ENCODE measurements at places on chromosomes 7 and 10.

DNA sequence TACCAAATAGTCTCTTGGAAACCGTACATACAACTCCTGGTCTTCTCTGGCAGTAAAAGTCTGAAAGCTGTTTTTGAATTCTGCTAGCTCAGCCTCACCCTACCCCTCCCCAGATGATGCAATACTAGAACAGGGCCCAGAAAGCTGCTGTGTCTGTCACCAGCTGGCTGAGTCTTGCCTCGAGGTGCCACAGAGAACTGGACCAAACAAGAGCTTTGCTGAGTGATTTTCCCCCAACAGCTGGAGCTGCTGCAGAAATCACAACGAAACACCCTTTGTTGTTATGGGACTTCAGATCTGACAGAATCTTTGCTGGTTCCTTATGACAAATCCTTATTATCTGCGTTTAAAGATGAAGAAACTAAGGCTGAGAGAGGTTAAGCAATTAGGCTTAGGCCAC, 134.1 kb downstream of the SPAG6 start:
- DNase-seq: no peak

- DNase-seq: no peak
Measured at GRCh38 chr10:68816796-68817412, 10.4 kb upstream of the STOX1 start.

- no peak for DNase-seq
Measured at GRCh38 chr7:66643395-66643794, 14.7 kb downstream of the KCTD7 start.

DNA sequence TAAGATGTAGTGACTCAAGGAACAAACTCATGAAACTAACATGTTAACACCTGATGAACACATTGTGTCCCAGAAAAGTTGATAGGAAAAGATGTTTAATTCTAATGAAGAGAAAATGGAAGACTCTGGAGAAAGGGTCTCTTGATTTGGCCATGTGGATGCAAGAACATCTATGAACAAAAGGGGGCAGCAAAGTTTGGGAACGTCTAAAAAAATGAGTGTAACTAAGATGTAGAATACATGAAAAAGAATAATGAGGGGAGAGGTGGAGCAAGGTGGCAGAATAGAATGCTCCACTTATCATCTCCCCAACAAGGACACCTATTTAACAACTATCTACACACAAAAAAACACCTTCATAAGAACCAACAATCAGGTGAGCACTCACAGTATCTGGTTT, 805.1 kb downstream of the TNS3 start:
- DNase-seq: no peak

- DNase-seq: no peak
Measured at GRCh38 chr7:2000746-2001321, 231.9 kb downstream of the MAD1L1 start.

DNA sequence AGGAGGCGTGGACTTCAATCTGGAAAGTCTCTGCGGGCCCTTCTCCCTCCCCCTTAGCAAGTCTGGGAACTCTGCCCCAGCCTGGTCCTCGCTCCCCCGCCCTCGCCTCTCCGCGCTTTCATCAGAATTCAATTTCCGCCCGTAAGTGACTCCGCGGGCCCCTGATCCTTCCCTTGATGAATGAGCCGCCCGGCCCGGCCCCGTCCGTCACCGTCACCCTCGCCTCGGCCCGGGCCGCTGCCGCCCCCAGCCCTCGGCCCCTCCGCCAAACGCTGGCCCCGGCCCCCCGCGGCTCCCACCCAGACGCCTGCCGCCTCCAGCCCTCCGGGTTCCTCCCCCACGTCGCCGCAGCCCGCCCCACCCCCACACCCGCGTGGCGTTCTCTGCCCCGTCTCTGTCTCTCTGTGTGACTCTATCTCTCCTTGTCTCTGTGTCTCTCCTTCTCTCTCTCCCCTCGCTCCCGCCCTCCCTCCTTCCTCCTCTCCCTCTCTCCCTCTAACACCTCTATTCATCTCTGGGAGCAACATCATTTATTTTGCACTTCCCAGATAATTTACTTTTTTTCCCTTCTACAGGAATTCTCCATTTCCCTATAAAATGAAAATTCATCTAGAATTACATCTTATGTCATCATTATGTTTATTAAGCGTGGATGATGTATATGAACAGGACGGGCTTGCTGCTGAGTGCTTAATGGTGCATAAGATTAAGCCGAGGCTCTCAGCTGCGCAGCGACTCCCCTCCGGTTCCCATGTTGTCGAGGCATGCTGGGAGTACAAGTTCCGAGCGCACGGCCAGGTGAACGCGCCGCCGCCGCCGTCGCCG, 91.2 kb upstream of the PAX2 start:
- DNase-seq: no peak

- no peak for DNase-seq
Measured at GRCh38 chr7:45880433-45880860, 7.6 kb upstream of the CCDC201 start.

GRCh38 chr10:61166065-61166464, 222.1 kb upstream of the RHOBTB1 start:
- no peak for DNase-seq
